Gastroesophageal sphincter (tissue), 4 donors: ENCODE measurements at places on chromosomes 5 and 9.

DNA sequence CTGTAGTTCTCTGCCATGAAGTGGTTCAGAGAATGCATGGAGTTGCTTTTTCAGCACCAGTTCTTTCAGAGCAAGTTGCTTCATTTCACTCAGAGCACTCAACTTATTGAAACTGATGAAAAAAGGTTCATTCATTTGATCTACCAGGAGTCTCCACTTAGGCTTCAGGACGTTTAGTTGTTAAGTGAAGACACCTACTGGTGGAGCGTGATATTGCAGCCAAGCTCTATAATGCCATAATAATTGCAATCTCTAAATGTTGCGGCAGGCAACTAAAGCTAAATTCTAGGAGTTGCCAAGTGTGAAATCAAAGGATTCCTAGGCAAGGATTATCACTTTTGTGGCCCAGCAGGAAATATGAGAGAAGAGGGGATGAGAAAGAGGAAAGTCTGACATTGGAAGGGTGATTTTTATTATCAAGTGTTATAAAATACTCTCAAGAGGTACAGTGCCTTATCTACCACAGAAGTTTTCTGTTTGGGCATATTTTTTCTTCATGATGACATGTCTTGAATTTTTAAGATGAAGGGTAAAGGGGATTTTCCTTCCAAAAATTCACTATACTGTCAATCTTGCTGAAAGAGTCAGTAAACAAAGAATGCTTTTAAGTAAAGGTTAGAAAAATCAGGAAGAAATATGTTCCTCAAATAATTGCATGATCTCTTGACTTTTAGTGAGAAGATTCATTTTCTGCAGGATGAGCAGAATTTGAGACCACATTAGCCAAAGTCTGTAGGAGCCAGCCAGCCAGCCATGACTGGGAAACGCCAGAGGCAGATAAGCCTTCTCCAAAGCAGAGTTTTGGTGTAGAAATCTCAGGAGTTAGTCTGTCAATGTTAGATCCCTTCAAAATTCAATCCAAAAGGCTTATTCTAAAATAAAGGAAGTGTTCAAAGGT is 83.4 kb downstream of the SH3PXD2B start:
- ATAC-seq: no peak

- ATAC-seq: no peak
These were observed 69.2 kb upstream of the SREK1 start for GRCh38 chr5:66074901-66075300.

GRCh38 chr5:151015974-151016587 is 4.3 kb upstream of the GPX3 start:
- ATAC-seq: no peak

- no peak for ATAC-seq
These were observed 56.5 kb downstream of the CAST start for GRCh38 chr5:96718635-96719077.

DNA sequence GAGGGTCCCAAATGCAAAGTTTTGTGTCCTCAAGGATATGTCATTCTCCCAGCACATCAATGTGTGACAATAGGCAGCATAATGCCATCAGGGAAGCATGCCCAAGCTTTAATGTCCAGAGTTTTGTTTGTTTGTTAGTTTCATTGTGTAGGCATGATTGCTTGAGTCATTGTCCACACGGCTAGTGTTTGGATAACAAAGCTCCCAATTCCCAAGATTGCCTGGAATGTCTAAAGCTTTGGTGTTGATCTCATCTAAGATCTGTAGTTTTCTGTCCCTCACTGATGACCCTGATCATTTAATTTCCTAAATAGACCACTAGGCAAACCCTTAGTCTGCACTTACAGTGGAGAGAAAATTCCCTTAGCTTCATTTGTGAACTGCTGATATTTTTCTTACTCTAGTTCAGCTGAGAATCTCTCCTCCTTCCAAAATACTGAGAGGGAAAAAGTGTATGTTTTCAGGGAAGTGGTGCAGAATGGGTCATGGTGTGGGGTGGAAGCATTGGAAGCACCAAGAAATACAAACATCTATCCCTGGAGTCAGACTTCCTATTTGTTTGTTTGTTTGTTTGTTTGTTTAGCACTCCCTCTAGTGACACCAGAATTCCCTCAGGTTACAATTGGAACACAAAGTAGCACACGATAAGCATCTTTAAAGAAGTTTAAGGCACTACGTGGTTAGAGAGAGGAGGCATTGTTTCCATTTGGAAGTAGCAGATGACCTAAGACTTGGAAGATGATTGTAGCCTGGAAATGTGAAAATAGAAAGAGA is 127.1 kb downstream of the PRDM6 start:
- no peak for ATAC-seq

- ATAC-seq: no peak
These were observed 57.7 kb upstream of the NXNL2 start for GRCh38 chr9:88477300-88477751.

- ATAC-seq: no peak
These were observed 806.9 kb upstream of the CDH9 start for GRCh38 chr5:27845248-27845647.

DNA sequence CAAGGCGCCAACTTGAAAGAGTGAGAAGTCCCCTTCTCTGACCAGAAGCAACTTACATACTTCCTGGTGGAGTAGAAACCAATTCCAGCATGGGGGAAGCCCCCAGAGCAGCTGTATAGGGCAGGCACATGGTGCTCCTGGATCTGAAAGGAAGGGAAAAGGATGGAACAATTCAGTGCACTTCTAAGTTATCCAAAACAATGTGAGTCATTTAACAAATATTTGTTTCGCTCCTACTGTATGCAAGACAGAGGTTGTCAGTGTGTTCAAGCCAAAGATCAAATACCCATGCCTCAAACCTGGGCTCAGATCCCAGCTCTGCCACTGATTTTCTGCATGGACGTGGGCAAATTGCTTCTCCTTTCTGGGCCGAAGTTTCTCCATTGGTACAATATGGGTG is 67.1 kb downstream of the LHX2 start:
- no peak for ATAC-seq

GRCh38 chr9:133200631-133201030 is 8.4 kb downstream of the OBP2B start:
- no peak for ATAC-seq

DNA sequence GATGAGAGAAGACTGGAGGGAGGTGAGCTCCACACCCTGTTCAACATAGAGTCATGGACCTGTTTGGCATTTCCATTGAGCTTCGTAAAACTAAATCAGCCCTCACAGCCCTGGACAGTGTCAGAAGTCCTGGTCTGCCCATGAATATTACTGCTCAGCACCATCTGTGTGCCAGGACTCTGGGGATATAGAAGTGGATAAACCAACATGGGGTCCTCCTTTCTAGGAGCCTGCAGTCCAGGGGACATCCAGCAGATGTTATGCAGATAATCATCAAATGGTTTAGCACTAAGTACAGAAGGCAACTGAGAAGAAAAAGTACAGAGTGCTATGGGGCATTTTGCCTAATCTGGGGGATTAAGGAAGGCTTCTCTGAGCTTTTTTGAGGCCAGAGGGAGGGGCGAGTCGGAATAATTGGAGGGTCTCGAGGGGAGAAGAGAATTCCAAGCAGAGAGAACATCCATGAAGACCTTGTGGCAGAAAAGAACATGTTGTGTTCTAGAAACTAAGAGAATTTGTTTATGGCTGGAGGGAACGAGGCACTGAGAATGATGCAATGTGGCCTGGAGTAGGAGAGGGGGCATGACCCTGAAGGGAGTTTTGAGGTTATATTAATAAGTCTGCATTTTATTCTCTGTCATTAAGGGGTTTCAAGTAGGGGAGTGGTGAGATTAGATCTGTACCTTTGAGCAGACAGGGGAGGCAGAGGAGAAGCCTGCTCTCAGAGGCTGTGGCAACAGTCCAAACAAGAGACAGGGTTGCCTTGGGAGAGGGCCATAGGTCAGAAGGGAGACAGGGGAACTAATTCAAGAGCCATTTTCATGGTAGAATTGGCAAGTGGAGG is 63.5 kb upstream of the SLC2A8 start:
- peak; percentile 35 for ATAC-seq

DNA sequence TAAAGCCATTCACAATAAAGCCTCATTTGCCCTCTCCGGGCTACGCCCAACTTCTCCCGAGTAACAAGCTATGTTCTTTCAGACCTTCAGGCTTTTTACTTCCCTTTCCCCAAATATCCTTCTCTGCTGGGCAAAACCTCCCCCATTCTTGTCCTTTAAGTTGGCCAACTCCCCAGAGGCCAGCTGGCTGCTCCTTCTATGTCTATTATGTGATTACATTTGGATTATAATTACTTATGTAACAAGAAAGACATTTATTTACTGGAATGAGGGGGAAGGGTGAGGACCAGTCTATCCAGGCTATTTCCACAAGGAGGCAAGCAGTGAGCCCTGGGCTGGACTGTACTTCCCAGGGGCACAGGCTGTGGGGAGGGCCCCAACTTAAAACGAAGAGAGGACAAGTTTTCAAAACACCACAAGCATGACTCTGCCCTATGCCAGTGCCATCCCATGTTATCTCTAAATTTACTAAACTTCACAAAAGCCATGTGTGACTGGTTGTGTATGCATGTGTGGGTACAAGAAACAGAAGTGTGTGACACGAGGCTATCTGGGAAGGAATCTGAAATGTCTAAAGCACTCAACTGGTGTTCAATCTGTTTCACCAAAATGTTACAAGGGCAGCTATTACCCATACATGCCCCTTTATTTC is 84.5 kb downstream of the GNAQ start:
- no peak for ATAC-seq

- no peak for ATAC-seq
These were observed 148.3 kb downstream of the GAPVD1 start for GRCh38 chr9:125409637-125410521.

- no peak for ATAC-seq
These were observed 31.3 kb downstream of the ISOC1 start for GRCh38 chr5:129125819-129126218.

- ATAC-seq: no peak
These were observed 12.5 kb downstream of the SH3RF2 start for GRCh38 chr5:145948921-145949320.

DNA sequence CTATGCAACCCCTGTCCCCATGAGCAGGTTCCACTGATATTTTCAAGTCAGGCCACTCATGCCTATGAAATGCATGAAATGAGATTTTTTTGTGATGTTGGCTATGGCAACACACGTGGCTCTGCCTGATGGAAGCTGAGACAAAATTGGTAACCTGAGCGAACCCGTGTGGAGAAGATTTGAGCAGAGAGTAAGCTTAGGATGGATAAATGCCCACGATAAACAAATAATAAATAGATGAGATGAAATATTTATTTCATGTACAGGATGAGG is 153.4 kb upstream of the IER5L start:
- ATAC-seq: no peak

DNA sequence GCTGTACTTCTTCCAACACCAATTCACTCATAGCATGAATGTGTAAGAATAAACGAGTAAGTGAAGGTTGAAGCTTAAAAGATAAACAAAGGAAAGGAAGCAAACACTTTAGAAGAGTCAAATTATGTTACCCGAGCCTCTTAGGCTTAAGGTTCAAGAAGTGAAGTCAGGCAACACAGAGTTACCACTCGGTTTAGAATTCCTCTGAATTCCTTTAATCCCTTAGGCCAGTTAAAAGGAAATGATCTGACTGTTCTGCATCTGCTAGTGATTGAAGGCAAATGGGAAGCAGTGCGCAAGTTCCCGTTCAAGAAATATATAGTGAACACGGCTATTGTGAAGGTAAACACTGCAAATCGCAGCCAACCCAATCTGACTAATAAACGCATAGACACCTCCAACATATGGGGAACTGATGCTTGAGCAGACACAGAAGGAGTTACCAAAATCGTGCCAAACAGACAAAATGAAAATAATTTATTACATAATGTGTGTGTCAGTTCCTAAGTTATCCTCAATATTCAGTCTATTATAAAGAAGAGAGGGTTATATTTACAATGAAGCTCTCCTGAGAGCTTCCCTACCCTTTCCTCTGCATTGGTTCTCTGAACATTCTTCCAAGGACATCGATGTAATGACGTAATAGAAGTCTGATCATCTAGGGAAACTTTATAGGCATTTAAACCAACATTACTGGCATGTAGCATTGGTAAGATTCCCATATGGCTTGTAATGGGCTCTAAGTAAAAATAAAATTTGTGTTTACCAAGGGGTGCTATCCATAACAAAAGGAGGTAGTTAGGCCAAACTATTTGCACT is 837.1 kb upstream of the ZNF608 start:
- peak; percentile 40 for ATAC-seq

DNA sequence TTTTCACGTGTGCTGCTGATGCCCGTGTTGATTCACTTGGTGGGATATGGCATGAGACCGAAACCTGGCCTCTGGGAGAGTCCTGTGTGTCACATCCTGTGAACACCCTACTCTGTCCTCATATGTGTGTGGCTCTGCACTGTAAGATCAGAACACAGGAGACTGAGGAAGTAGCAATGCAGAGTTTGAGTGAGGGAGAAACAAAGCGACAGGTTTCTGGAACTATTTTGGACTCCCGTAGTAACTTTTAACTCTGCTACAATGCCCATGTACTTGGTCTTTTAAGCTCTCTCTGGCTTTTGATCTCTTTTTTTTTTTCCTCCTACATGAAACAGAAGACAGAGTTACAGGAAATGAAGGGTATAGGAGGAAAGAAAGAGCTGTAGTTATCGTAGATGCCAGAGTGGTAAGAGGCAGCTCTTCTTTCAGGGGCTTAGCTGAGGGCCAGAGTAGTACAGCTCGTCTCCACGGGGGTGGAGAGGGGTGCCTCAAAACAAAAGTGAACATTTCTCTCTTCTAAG is 26.6 kb downstream of the GRAMD2B start:
- peak; percentile 57 for ATAC-seq

GRCh38 chr5:34913072-34913471 is 2.2 kb downstream of the RAD1 start:
- no peak for ATAC-seq

DNA sequence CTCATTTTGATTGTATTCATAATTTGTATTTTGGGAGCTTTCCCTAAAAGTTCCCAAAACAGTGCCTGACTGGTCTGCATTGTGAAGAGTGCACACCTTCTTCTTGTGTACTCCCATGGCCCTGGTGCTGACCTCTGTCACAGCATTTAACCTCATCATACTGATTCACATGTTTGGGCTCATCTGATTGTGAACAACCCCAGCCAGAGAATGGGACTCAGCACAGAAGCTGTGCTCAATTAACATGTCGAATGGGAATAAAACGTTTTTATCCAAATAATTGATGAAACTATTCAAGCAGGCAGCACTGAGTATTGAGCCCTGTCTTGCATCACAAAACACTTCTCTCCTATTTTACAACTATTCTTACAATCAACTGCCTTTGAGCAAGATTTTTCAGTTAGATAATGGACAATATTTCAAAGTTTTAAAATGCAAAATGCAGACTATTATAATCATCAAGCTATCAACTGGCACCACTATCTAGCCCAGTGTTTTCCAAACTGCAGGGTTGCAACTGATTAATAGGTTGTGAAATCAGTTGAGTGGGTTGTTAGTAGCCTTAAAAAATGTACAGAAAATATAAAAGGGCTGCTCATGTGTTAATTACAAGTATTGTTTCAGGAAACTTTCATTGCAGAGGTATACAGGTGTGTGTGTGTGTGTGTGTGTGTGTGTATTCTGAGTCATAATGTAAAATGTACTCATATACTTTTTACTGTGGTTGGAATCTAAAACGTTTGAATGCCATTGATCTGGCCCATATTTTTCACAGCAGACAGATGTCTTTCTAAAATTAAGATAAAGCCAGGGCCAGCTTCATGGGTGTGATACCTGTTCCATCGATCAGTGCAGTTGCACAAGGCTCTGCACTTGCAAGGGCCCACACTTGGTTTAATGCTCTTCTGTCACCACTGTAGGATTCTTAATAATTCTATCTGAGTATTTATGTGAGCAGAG is 190.5 kb downstream of the PIK3R1 start:
- ATAC-seq: no peak
